ENCODE measurements at places on chromosomes 7 and 10.
A peak's percentile ranks its signal among the peaks of the same experiment; 100 is the strongest.

DNA sequence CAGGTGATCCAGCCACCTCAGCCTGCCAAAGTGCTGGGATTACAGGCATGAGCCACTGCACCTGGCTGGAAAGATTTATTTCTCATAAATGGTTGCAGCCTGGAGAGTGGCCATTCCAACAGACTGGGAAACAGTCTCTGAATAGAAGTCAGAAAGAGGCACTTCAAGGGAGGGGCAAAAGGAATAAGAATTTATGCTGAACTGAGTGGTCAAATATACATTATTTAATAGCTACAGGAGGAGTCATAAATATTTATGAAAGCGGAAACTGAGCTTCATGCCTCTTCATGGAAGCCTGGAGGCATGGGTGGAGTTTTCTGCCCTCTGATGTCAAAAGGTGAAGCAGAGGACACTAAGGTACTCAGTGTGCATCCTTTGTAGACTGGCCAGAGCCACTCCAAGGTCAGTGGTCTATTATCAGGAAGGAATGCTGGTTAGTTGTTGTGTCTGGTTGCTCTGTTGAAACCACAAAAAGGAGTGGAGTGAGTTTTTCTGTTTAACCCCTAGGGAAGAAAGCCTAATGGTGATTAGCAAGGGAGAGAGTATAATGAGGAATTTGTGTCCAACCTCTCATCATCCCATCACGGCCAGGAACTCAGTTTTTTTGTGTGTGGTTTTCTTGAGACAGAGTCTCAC lies 9.3 kb upstream of the NRBF2 start:
- no peak for DNase-seq

GRCh38 chr10:32068569-32068968 lies 12.3 kb upstream of the KIF5B start:
- no peak for DNase-seq

- DNase-seq = no peak
Measured at GRCh38 chr7:69780379-69780778, 182.1 kb downstream of the AUTS2 start.

- DNase-seq = no peak
Measured at GRCh38 chr7:78148166-78148894, 349.8 kb downstream of the PHTF2 start.

DNA sequence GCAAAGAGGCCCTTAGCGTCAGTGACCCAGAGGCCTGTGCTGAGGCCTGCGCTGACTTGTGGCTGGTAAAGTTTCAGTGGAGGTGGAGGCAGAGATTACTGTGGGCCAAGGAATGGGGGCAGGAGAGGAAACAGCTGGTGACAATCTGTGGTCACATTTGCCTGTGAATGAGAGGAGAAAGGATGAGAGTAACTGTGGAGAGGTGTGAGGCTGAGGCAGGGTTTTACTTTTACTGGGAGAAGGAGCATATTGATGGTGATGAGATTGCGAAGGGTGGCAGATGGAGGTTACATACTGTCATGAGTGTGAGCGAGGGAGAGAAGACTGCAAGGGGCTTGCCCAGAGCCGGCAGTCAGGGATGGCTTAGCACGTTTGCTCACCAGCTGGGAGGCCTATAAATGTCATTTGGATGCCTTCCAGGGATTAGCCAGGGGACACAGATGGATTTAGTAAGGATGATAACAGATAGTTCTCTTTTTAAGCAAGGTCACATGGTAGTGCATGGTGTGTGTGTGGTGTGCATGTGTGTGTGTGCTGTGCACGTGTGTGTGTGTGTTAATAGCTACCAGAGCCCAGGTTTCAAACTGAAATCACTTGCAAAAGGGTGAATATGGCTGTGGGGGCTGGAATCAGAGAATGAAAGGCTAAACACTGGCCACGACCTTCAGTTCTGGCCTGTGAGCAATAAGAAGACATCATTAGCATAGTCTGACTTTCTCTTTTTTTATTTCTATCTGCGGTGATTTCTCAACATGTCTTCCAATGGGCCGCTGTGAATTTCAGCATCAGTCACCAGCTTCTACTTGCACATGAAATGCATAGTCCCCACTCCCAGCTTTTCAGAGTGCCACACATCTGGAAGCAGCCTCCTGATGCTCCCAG lies 291.5 kb upstream of the ZNF32 start:
- DNase-seq = peak; percentile 48

- no peak for DNase-seq
Measured at GRCh38 chr7:64908358-64908757, 5.3 kb downstream of the ZNF273 start.

DNA sequence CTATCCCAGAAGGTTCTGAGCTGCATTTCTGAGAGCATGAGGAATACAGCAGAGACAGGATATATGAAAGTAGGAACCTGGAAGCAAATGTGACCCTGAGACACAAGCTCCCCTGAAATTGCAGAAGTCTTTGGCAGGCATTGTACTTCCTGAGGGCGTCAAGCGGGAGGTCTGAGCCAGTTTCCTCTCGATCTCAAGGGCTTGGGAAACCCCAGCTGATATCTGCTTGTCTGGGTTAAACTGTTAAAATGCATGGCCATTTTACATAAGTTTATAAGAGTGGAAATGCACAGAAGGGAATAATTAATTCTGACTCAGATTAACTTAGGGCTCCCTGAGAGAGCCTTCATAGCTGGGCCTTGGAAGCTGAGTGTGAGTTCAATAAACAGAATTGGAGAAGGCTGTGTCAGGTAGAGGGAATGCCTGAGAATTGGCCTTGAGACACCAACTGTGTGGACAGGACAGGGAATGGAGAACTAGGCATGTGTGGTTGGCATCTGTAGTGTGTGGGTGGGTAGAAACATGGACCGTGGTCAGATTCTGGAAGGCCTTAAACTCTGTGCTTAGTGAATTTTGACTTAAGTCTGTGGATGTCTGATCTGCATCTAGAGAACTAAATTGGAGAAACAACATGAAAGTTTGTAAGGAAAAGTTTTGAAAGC lies 53.3 kb downstream of the WIPF3 start:
- no peak for DNase-seq

DNA sequence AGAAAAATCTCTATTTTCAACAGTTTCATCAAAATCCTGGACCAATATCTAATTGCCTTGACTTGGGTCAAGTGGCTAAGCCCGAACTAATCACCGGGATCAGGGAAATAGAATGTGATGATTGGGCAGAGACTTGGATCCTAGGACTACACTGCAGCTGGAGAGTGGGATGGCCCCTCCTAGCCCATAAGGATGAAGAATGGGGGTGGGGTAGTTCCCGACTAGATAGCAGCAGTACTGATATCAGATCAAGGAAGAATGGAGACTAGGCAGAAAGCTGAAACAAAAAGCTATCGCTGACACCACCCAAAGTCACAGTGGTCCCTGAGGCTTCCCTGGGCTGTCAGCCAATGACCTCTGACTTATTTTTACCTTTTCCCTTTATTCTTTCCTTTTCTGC lies 160.4 kb upstream of the PHYHIPL start:
- DNase-seq = no peak

Data from fibroblast of skin of left quadriceps (primary cell).